ENCODE measurements at places on chromosomes 2 and 18.

- DNase-seq = no peak
Observed at GRCh38 chr2:29224693-29225551, 109.7 kb downstream of the CLIP4 start.

GRCh38 chr2:119545754-119546446, 1.7 kb downstream of the CFAP221 start:
- peak; percentile 85 for DNase-seq

DNA sequence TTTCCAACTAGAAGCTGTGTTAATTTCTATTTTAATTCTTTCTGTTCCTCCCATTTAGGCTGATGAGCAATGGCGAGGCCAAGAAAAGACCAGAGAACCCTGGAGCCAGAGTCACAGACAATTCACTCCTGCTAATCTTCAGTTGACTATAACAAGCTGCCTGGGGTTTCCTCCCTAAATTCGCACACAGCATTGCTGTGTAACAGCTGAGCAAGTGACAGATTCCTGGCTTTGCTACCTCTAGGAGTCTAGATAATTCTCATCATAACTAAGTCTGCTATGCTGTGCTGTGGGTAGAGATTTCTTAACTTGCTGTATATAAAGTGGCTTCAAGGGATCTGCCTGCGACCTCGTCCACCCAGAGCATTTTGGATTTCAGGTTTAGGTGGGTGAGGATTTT, 131.3 kb upstream of the REV1 start:
- no peak for DNase-seq

- DNase-seq = peak; percentile 53
Observed at GRCh38 chr2:168740360-168740759, 62.1 kb upstream of the NOSTRIN start.

DNA sequence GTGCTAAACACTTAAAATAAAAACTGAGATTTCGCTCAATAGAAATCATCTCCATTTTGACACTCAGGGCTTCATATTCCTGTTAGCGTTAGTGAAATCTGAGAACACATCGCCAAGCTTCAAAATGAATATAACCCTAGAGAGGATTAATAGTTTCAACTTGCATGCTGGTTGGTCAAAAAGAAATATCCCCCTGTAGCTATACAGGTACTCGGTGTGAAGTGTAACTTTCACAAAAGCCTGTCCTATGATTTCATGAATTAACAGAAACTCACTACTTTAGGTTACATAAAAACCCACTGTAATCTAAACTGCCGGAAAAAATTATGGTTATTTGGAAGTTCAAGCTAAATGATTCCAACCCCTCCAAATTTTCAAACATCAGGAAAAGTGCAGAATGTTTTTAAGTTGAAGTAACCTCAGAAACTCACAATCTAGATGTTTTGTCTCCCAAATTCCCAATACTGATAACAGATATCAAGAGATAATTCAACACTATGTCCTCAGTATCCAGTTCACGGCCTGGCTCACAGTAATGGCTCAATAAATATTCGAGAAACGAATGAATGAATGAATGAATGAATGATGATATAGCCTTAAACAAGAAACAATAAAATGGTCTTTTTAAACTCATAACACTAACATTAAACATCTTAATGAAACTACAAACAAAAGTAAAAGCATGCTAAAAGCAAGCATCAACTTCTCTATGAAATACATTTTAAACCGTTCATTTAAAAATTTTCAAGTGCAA, 2.5 kb downstream of the TLK1 start:
- DNase-seq = no peak

GRCh38 chr2:236485519-236485918, 84.1 kb upstream of the ACKR3 start:
- no peak for DNase-seq

GRCh38 chr18:36162981-36163380, 24.3 kb upstream of the MOCOS start:
- peak; percentile 30 for DNase-seq

GRCh38 chr2:165634855-165635254, 159.2 kb downstream of the GALNT3 start:
- peak; percentile 19 for DNase-seq

GRCh38 chr2:85854166-85854509, 34.7 kb downstream of the ST3GAL5 start:
- no peak for DNase-seq

GRCh38 chr2:156536534-156536933, 100.4 kb downstream of the GPD2 start:
- no peak for DNase-seq

GRCh38 chr18:3874581-3874980, 424.6 kb downstream of the TGIF1 start:
- no peak for DNase-seq

DNA sequence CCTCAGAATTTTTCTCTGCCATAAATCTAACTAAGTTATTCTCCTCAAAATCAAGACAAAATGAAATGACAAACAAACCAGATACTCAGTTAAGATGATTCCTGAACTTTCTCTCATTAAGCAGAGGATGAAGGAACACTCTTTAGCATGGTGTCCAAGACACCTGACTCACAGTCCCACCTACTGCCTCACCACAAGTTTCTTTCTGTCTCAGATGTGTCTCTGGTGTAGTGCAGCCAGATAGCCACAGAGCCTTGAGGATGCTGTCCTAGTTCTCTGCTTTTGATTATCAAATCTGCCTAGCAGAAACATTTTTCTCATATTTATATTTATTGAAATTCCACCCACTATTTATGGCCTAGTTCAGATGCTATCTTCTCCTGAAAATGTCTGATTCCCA, 103.6 kb upstream of the TMEM200C start:
- no peak for DNase-seq

DNA sequence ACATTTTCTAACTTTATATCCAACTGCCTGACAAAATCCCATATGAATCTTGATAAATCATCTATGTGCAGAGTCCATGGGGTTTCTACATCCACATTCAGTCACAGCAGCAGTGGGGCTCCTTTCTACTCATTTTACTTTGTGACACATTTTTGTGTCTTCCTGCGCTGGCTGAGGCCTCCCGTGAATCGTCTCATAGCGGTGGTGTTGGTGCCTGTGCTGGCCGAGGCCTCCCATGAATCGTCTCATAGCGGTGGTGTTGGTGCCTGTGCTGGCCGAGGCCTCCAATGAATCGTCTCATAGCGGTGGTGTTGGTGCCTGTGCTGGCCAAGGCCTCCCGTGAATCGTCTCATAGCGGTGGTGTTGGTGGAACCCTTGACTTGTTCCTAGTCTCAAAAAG, 17.0 kb downstream of the SNED1 start:
- no peak for DNase-seq

GRCh38 chr18:51192696-51193095, 4.8 kb downstream of the MEX3C start:
- DNase-seq = no peak

- DNase-seq = no peak
Observed at GRCh38 chr2:36677386-36677785, 19.1 kb upstream of the VIT start.

DNA sequence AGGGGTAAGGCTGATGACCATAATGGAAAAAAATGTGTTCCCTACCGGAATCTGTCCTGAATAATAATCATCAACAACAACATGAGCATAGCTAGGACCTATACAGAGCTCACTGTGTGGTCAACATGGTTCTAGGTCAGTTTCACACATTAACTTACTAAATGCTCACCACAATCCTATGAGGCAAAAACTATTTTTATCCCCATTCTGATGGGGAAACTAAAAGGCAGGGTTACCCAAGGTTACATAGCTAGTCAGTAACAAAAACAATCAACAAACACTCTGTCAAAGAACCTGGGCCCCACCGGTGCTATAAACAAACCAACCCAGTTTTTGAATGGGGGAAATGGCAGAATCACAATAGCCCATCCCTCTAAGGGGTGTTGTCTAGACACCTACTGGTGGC, 40.1 kb downstream of the AOX1 start:
- no peak for DNase-seq

- no peak for DNase-seq
Observed at GRCh38 chr18:9507565-9508088, 32.3 kb downstream of the RALBP1 start.

DNA sequence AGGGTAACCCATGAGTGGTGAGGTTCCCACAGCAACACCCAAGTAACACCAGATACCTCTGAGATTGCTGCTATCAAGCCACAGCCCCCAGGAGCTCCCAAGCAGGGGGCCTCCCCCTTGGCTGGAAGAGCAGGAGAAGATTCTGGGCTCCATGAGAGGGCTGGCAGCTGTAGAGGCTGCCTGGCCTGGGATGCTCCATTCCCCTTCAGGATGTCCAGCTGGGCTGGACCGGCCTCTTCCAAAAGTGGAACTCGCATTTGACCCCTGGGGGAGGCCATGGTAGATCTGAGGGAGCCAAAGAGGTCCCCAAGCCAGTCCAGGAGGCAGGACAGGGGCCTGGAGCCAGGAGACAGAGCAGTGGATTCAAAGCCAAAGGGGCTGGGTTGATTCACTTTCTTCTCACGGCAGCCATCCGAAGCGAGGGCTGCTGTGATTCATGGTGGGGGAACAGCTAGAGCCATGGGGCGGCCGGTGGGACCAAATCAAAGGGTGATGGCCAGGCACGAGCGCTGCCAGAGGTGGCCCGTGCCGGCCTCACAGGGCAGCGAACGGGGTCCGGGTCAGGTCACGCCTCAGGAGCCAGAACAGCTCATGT, 95.3 kb upstream of the ID2 start:
- DNase-seq = no peak

DNA sequence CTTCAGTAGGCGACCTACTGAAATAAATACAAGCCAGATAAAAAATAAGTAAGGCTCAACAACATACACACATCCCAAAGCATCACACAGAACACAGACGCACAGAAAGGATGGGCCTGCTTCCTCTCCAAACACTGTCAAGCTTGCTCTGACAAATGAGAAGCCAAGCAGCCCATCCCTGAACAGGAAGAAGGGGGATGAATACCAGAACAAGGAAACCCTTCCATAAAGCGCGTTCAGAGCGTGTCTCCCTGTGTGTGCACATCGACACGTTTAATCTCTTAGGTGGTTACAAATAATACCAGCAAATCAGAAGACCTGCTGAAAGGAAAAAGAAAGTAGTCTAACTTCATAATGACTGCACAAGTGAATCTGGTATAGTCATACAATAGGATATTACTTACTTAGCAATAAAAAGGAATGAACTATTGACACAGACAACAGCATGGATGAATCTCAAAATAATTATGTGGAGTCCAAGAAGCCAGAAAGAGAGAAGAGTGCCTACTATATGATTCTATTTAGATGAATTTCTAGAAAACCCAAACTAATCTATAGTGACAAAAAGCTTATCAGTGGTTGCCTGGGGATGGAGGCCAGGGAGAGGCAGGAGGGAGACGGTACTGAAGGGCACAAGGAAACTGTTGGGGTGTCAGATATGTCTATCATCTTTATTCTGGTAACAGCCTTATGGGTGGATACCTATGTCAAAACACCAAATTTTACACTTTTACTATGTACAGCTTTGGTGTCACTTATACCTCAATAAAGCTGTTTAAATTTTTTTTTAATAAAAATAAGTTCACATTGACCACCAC, 26.8 kb downstream of the MBOAT2 start:
- DNase-seq = no peak

- no peak for DNase-seq
Observed at GRCh38 chr18:2686349-2686968, 30.9 kb downstream of the SMCHD1 start.

DNA sequence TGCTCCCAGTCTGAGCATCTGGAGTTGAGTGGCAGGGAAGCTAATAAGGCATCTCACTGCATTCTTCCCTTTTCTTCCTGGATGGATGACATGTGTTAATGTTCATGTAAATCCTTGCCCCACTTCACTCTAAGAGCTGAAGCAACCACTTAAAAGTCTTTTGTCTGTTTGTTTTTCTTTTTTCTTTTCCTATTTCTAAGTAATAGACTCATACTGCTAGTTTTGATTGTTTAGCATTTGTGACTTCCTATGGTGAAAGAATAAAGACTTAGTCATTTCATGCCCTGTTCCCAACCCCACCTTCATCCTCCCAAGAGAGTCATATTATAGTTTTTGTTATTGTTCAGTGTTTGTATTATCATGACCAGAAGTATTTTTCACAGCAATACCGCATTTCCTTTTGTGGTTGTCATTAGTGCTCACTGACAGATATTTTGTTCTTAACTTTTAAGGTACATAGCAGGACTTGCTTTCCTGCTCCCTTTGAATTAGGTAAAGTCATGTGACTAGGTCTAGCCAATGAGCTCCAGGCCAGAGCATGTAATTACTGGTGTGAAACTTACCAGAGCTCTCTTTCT, 18.1 kb upstream of the SPP2 start:
- DNase-seq = peak; percentile 86

GRCh38 chr2:104870100-104870975, 16.4 kb downstream of the POU3F3 start:
- no peak for DNase-seq

- DNase-seq = peak; percentile 99
Observed at GRCh38 chr2:226652369-226652768, 147.3 kb downstream of the IRS1 start.

DNA sequence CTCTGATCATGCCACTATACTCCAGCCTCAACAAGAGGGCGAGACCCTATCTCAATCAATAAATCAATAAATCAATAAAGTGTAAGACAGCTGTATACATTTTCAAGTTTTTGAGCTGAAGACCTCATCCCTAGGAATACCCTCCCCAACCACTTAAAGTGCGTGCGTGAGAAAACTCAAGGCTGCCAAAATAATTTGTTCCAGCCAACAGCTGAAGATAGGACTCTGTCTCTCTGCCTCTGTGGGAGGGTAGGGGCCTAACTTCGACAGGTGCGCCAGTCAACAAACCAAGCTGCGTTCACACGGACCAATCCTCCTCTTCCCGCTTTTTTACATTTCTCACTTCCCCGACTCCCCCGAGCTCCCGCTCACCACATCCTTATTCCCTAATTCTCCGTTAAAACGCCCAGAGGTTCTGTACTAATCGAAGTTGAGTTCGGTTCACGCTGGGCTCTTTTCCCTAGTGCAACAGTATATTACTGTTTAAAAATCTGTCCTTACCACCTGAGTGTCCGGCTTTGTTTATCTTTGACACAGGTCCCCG, 618 bp downstream of the POLR2D start:
- no peak for DNase-seq

DNA sequence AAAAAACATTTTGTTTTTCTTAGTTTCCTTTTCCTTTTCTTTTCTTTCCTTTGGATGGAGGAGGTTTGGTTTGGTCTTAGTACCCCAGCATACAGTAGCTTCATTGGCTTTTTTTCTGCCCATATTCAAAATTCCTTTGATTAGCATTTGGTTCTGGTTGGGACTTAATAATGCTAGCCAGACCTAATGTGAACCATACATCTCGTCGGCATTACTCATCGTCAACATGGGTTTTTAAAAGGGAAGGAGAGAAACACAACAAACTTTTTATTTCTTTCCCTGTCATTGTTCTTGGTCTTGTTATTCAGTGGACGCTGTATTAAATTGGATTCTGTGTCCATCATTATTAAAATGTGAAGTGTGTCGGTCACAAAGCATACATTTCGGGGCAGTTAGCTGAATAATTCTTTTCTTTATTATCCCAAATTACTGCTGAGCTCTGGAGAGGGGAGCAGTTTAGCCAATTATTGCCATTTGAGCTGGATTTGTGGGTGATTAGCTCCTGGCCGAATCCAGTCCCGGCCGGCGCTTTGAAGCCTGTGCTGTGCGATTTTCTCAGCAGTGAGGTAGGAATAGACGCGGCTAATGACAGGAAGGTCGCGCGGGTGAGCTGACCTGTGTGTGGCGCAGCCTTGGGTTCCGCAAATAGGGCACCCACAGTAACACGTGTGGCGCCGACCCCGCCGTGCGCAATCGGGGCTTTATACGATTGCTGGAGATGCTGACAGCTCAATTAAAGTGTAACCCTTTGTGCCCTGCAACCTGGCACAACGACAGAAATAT, 303.3 kb downstream of the GBX2 start:
- DNase-seq = peak; percentile 29
